H1 (cell line): ENCODE measurements at places on chromosomes 2 and 18.

DNA sequence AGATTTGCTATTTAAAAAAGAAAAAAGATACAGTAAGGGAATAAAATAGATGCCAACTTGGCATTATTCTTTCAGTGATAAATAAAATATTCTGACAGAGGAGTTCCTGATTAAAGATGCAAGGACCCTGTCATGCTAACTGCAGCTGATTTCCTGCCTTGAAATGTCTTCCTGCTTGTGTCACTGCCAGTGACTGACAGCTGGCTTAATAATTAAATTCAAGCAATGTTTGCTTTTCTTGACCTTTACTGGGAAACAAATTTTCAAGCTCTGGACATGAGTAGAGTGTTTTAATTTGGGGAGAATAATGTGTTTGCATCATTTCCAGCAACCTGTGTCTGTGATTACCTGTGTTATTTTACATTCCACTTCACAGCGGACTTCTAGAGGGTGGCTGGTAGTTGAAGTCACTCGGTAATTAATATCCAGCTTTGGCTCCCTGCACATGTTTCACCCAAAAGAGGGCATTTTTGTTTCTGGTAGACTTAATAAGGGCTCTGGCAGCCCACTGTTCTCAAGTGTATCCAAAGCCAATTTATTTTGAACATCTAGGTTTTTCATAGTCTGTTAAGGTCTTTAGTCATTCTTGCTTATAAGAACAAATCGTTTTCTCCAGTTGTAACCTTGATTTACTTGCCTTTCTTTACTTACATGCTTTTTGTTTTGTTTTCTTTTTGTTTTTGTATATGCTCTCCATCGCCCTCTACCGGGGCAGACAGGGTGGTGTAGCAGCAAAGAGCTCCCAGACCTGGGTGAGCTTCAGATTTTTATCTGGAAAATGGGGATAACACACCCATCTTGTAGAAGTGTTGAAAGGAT lies 48.5 kb upstream of the PROKR1 start:
- DNase-seq, result peak; percentile 13

DNA sequence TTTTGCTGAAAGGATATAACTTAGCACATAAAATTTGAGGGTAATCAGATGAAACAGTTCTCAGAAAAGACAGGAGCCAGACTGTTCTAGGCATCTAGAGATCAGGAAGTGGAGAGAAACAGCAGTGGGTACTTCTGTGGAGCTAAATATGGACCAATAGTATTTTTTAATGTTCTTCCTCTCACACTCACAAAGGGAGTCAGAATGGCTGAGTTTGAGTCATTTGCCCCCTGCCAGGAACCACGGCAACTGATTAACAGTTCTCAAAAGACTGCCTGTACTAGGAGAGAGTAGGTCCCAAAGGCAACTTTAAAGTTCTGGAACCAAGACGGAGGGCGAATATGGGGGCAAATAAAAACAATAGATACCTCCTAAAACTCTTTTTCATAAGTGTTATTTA lies 107.5 kb downstream of the GULP1 start:
- no peak for DNase-seq

GRCh38 chr18:69992776-69993175 lies 45.1 kb upstream of the CD226 start:
- no peak for DNase-seq

DNA sequence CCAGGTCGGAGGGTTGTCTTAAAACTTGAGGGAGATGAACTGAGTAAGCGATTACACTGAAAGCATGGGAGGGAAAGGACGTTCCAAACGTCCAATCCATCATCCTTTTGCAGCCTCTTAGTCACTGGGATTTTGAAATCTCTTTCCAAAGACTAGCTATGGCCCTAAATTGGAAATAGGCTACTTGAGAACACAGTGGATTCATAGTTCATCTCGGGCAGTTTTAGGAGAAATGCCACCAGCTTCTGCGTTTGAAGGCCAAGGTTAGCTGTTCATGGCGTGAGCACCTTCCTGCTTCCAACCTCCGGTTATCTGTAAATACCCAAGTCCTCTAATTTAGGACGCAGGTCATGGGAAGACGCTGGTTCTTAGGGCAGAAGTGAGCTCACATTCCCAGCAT lies 821 bp upstream of the EML6 start:
- no peak for DNase-seq

DNA sequence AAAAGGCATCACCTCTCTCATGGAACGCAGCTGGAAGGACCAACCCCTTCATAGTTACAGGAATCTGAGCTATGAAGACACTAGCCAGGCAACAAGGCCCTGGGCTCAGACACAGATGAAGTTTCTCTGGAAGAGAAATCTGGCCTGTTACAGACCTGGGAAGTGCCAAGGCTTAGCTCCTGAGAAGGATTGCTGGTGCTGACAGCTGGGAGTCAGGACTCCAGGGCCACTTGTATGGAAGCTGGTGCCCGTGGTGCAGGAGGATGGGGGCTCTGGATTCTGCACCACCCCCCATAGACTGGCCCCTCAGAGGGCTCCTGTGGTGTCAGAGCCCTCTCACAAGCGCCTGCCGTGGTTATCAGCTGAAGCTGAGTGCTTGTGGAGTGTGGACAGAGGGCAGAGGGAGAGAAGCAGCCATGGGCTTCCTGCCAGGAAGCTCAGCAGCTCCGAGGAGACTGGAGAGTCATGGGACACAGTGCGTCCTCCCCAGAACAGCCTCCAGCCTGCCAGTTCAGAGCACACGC lies 87.3 kb upstream of the LCLAT1 start:
- DNase-seq, result no peak

DNA sequence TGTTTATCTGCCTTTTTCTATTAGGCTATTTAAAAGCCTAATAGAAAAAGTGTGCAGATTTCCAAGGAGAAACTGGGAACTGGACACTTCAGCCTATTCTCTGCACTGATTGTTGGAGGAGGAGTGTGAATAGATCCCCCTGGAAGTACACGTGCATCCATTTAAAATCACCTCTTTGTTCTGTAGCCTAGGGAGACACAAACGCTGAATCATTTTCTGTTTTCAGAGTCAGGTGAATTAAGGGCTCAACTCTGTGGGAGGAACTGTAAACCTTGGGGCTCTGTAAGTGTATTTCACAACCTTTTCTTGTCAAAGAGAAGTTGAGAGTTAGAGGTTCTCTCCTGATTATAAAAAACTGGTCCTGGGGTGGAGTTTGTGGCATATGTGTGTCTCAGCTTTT lies 159.7 kb downstream of the SPAG16 start:
- DNase-seq, result no peak

DNA sequence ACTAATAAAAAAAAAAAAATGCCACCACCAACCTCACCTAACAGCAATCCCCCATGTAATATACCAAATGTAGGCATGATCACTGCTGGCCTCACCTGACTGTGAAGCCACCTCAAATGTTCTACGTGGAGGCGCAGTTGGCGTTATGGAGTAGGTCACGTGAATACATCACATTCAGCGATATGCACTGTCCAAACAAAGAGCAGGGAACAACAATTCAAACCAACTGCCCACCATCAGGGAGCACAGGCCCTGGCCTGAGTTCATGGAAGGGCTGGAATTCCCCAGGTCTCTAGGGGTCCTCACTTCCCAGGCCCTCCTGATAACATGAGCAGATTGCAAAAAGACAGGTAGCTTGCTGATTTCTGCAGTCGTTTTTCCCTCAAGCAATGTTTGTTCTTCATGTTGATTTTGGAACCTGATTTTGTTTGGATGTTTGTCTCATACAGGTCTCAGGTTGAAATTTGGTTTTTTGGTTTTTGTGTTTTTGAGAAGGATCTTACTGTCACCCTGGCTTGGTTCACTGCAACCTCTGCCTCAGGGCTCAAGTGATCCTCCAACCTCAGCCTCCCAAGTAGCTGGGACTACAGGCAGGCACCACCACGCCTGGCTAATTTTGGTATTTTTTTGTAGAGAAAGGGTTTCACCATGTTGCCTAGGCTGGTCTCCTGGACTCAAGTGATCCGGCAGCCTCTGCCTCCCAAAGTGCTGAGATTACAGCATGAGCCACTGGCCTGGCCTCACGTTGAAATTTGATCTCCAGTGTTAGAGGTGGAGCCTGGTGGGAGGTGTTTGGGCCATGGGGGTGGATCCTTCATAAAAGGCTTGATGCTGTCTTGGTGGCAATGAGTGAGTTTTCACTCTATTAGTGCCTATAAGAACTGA lies 15.5 kb downstream of the TBC1D8 start:
- DNase-seq, result no peak

GRCh38 chr2:46323730-46324129 lies 26.5 kb downstream of the EPAS1 start:
- DNase-seq, result no peak

DNA sequence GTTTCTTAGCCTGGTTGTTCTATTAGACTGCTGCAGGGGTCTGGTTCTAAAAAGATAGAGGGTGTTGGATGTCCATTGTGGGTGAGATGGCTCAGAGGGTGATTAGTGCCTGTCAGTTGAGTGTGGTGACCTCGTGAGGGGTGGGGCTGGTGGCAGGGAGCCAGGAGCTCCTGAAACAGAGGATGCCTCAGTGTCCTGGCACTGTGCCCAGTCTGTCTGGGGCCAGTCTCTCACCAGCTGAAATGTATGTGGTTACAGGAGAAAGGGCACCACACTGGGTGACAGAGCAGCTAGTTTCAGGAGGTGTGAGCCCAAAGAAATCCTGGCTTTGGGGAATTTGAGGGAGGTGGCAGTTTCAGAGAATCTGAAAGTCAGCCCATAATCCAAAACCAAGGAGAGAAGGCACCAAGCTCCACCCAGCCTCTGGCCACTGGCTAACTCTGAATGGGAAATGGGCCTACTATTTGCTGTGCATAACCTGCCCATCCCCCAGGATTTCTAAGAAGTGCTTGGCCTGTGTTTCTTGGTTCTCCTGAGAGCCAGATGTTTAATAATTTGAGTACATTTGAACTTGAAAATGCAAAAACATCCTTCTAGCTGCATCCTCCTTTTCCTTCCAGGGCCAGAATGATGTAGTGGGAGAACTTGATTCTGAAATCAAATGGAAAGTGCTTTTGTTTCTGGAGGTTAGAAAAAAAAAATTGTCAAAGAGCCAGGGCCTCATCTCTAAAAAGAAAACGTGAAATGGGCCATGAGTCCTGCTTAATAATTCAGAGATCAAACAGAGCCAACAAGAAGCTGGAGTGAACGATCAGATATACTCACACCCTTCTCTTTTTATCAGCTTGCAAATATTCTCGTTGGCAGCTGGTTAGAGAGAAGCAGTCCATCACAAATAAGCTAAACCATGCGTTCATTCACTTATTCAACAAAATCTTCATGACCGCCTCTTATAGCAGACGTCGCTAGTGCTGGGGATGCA lies 92.3 kb downstream of the B3GNT2 start:
- no peak for DNase-seq

- DNase-seq, result no peak
These were observed 703.2 kb upstream of the FSHR start for GRCh38 chr2:49857371-49858112.

DNA sequence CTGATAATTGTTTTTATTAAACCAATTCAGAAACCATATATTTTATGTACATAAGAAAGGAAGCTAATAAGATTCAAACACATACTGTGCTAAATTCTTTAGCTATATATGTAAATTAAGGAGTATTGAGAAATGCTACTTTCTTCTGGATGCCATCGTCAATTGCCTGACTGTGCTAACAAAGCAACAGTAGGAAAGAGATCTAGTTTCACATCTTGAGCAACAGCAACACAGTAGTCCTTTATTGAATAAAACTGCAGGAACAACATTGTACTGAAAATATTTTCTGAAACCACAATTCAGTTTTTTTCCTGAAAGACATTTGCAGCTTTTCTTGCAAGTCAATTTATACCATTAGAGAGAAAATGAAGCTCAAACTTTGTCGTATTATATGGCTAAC lies 1404.9 kb upstream of the SLC39A10 start:
- no peak for DNase-seq

DNA sequence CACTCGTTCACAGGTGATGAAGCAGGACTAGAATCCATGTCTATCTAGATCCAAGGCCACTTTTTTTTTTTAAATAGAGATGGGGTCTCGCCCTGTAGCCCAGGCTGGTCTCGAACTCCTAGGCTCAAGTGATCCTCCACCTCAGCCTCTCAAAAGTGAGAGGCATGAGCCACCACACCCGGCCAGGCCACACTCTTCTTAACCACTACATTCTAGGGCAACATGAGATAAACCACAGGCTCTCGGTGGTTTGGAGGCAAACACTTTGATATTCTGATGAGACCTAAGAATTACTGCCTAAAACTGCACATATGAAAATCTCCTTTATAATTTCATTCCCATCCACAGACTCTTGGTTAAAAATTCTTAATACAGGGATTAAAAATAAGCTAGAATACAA lies 51.8 kb downstream of the USP34 start:
- DNase-seq, result no peak

DNA sequence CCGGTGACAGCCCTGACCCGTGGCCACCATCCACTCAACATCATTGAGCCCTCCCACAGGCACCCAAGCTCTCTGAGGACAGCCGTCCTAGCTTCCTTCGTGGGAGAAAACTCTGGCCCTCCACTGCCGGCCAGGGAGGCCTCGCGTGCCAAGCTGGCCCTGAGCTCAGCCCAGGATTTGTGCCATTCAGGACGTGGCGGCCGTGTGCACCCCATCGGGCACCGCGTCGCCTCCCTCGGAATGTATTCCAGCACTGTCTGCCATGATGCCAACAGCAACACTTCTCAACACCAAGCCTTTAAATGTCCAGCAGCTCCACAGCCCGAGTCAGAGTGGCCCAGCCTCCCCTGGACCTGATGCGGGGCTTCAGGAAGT lies 35.7 kb downstream of the ZNF516 start:
- DNase-seq, result no peak

DNA sequence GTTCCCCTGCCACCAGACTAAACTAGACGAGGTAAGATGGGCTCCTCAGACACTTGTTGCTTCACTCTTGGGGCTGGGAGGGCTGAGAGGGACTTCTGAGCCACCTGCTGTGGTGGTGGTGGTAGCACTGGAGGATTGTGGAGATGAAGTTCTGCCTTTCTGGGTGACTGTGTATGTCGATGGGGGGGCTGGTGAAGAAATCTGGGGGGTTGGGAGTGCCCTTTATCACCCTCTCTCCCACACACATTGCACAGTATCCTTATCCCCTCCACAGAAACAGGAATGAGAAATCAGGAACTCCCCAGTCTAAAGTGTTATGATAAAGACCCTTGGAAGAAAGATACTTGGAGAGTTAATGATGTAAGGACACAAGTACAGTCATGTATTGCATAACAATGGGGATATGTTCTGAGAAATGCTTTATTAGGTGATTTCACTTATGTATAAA lies 38.5 kb downstream of the HK2 start:
- DNase-seq, result no peak

- DNase-seq, result no peak
These were observed 39.5 kb upstream of the FLACC1 start for GRCh38 chr2:201396595-201396994.

- DNase-seq, result no peak
These were observed 723.7 kb upstream of the RAB6C start for GRCh38 chr2:129255610-129256313.
